ENCODE measurements at places on chromosomes 16 and 17.

- DNase-seq, result no peak
These were observed 9.6 kb downstream of the MTHFSD start for GRCh38 chr16:86545481-86545880.

GRCh38 chr16:27965801-27966200 lies 97.7 kb downstream of the GSG1L start:
- DNase-seq, result no peak

DNA sequence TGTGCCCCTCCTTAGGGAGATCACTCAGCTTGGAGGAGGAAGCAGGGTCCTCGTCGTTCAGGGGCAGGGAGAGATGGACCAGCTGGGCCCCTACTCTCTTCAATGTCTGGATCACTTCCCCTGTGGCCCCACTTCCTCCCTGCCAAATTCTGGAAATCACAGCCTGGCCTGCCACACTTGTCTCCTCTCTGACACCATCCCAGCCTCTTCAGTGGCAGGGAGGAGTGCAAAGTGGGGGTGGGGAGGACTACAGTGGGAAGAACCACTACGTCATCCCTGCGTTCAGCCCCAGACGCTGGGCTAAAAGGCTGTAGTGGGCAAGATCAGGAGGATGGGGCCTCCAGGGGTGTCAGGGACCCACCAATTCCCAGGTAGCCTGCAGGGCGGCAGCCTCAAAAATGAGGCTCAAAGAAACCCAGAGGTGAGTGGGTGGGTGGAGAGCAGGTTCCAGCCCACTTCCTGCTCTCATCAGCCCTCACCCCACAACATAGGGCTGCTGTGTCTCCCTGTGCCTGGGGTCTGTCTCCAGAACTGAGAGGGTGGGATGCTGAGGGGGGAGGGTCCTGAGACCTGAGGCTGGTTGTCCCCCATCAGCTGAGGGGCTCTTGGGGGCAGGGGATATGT lies 25.0 kb upstream of the TAC4 start:
- DNase-seq, result no peak

DNA sequence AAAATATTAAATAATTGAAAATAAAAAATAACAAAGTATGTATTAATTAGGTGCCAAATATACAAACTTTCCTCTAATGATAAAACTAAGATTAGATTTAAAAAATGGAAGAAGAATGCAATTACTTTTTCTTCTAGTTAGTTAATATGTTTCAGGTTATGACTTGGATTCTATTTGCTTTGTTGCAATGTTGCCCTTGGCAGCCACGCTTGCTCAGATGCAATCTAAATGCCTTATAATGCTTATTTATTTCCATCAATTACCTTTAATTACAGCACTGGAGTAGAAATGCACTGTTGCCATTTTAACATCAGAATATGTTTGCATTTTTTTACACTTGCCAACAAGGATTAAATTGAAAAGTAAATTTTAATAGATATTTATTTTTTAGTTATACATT lies 263.9 kb downstream of the CNTNAP4 start:
- no peak for DNase-seq

DNA sequence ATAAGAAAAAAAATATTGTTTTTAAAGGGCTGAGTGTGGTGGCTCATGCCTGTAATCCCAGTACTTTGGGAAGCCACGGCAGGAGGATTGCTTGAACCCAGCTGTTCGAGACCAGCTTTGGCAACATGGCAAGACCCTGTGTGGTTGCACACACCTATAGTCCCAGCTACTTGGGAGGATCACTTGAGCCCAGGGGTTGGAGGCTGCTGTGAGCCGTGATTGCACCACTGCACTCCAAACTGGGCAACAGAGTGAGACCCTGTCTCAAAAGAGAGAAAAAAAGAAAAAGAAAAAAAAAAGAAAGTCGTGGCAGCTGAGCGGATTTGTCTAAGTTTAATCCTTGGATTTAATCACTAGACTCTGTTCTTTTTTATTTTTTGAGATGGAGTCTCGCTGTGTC lies 6.3 kb upstream of the FCSK start:
- DNase-seq, result no peak

Measured in 8988T (cell line).